ENCODE measurements at places on chromosomes 1 and 21.

GRCh38 chr1:117120774-117121588 lies 568 bp downstream of the TRIM45 start:
- peak; percentile 10 for DNase-seq

DNA sequence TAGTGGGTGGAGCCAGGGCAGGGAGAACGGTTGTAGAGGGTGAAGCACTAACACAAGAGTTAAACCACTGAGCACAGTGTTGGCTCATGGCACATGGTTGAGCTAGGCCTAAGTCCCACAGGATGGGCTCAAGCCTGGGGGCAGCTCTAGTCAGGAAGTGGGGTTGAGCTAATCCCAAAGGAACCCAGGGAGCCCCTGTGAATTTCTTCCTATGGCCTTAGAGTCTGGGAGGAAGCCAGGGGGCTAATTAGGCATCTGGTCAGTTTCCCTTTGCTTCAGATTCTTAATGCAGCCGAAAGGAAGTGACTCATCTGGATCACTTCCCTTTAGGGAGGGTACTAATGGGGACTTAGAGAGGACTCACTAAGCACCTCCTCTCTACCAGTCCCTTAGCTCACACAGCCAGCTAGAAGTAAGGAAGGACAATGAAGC lies 10.1 kb downstream of the CFAP45 start:
- peak; percentile 82 for DNase-seq

DNA sequence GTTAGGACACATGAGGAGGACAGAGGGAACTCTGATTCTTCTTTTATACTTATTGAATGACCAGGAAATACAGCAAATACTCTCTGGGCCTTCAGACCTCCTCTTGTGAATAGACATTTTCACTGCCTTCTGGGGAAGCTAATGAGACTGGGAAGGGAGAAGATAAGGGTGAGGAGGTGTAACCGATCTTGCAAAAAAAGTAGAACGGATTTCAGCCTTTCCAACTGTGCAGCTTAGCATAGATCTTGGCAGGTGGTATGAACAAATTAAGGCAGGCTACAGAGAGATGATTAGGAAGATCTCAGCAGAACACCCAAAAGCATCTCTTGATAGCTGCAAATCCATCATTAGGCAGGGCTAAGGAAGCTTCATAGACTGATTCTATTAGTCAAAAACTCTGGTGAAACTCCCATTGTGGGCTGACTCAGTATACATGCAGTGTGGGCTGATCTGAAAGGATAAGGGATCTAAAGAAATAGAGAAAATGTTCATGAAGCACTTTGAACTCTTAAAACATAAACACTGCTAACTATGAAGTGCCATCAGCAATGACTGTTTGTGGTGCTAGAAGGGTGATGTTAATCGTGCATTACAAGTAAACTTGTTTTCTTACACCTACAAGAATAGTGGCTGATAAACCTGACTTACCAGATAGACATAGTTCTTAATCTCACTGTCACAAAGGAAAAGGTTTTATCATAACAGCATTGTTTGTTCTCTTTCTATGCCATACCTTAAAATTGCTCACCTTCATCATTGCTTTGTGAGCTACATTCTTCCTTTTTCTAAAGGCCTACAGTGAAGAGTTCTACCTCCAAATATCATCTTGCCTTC lies 85.5 kb upstream of the PALMD start:
- no peak for DNase-seq

DNA sequence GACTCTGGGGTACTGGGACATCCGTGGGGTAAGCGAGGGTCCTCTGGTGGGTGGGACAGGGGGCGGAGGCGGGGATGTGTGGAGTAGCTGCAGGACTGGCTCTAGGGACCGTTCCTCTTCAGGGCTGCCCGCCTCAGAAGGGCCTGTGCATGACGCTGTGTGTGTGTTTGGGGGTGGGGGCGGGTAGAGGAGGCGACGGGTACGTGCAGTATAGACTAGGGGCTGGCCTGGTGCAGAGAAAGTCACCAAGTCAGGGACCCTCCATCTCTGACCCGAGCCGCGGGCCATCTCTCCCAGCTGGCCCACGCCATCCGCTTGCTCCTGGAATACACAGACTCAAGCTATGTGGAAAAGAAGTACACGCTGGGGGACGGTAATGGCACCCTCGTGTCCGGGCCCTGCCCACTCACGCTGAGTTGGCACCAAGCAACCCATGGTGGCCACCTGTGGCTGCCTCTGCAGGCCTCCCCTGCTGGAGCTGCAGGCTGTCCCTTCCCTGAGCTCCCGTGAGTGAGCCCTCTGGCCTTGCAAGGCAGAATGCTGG lies 342 bp downstream of the GSTM5 start:
- DNase-seq, result no peak

DNA sequence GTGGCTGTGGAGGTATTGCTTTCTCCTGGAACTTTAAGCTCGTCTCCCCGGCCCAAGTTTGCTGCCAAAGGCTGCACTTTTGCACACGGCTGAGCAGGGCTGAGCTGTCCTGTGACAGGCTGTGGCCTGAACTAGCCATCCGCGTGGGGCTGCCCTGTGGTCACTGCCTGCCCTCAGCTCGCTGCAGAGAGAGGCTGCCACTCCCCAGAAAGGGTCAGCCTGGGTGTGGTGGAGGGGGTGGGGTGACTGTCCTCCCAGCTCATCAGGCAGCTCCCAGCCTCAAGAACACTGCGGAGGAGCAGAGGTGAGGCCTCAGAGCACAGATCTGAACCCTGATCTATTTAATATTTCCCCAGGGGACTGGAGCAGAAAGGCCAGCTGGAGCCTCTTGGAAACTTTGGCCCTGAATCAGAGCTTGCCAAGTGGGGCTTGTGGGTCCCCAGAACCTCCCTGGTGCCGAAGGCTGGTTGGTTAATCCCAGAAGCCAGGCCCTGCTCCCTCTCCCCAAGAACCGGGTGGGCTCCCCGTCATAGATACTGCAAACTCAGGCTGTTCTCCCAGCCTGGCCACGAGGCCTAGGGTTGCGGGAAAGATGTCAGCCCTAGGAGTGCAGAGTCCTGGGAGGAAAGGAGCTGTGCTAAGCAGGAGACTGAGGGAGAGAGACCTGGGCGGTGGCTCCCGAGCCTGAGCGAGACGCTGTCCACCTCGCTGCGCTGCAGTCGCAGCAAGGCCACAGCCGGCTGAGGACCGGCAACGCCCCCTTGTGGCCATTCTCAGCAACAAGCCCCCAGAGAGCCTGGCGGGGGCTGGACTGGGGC lies 125.1 kb upstream of the IPO9 start:
- peak; percentile 75 for DNase-seq

- DNase-seq, result no peak
These were observed 154.7 kb downstream of the PTGER3 start for GRCh38 chr1:70892930-70893329.

DNA sequence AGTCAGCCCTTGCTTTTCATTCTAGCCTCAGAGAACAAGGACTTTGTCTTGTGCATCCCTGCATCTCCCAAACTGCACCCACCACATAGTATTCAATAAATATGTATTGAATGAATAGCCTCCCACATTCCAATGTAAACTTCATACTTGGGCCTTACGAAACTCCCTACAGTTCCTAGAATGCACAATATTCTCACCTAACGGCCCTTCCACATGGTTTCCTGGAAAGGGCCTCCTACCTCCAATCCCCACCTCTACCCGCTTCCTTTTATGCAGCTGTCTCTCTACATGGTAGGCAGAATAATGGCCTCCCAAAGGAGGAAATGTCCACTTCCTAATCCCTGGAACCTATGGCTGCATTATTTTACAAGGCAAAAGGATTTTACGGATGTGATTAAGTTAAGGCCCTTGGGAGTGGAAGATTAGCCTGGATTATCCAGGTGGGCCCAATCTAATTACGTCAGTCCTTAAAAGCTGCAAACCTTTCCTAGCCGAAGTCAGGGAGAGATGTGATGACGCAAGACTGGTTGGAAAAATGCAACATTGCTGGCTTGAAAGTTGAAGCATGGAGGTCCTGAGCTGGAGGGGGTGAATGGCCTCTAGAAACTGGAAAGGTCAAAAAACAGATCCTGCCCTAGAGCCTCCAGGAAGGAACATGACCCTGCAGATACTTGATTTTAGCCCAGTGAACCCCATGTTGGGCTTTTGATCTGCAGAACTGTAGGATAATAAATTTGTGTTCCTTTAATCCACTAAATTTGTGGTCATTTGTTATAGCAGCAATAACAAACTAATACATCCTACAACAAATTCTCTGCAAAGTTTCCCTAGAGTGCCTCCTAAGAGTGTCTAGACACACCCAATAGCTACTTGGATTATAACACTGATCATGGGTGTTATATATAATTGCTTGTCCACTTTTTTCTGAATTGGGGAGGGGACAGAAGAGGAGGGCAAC lies 5.2 kb upstream of the PIK3C2B start:
- DNase-seq, result no peak

DNA sequence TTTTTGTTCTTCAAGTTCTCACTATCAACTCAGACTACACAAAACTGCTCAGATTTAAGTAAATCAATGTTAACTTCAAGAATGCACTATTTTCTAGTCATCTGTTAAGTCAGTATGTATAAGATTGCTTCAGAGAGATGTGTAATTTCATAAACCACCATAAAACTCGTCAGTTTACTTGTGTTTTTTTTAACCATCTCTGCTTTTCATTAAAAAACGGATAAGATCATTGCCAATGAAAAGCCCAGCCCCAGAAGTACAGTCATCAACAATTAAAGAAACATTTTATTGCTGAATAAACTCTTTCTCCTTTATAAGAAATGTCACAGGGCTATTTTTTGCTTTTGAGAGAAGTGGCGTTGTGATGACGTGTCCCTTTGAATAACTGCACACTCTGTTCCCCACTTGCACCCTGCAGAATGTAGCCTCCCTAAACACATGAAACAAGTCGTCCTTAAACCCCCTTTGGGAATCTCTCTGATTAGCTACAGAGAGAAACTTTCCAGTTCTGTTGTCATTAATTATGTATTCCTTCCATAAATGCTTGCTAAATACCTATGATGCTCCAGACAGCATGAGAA lies 202.7 kb upstream of the FOXD3 start:
- no peak for DNase-seq

- peak; percentile 45 for DNase-seq
These were observed 273.2 kb downstream of the USP25 start for GRCh38 chr21:16002874-16003466.

GRCh38 chr1:9903801-9904527 lies 6.1 kb downstream of the CTNNBIP1 start:
- DNase-seq, result no peak

DNA sequence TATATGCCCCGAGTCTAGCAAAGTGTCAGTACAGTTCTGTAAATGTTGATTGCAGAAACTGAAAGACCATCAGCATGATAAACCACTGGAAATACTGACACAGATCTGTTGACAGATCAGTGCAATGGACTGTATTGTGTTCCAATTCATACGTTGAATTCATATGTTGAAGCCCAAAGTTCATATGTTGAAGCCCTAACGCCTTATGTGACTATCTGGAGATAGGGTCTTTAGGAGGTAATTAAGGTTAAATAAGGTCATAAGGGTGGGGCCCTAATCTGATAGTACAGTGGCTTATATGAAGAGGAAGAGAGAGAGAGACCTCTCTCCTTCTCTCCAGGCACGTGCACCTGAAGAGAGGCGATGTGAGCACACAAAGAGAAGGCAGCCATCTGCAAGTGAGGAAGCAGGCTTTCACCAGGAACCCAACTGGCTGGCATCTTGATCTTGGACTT lies 144.7 kb downstream of the MRPL39 start:
- no peak for DNase-seq

- DNase-seq, result no peak
These were observed 54.3 kb downstream of the WNT9A start for GRCh38 chr1:227893300-227893948.

DNA sequence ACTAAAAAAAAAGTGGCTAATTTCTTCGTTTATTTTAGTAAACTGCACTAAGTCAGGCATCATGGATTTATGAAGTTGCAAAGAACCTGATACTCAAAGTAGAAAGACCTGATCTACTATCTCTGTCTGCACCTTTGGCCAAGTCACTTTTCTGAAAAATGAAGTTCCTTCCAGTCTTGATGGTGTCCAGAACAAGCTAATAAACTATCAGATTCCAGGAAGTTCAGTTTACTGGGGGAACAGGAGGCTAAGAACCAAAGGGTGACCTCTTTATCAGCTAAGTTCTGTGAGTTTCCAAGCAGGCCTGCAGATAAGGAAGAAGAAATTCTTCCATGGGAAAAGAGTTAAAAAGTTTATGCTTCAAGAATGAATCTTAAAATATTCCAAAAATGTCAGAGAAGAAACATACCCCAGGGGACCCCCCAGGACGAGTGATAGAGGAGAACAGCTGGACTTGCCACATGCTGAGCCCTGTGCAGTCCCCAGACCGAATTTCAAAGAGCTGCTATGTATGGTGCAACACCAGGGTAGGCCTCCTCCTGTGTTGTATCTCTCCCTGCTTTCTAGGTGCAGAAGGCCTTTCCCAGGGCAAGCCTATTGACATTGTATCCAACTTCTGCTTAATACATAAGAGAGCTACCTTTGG lies 72.8 kb upstream of the FGGY start:
- DNase-seq, result no peak

GRCh38 chr1:86487131-86487810 lies 18.5 kb downstream of the CLCA1 start:
- peak; percentile 89 for DNase-seq

DNA sequence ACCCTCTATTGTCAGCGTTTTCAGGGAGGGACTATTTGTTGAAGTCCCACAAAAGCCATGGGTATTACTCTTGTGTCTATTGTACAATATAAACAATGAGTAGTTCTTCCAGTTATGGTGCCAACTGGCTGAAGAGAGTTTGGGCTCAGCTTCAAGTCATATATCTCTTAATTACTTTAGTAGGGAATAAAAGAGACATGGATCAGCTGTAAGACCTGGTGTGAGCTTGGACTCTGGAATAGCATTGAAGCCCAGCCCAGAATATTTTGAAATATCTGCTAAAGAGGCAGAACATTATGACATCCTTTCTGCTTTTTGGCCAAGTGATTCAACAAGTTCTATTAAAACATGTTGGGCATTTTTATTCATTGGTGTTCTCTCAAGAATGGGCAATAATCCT lies 224.9 kb downstream of the BACH1 start:
- DNase-seq, result peak; percentile 23

DNA sequence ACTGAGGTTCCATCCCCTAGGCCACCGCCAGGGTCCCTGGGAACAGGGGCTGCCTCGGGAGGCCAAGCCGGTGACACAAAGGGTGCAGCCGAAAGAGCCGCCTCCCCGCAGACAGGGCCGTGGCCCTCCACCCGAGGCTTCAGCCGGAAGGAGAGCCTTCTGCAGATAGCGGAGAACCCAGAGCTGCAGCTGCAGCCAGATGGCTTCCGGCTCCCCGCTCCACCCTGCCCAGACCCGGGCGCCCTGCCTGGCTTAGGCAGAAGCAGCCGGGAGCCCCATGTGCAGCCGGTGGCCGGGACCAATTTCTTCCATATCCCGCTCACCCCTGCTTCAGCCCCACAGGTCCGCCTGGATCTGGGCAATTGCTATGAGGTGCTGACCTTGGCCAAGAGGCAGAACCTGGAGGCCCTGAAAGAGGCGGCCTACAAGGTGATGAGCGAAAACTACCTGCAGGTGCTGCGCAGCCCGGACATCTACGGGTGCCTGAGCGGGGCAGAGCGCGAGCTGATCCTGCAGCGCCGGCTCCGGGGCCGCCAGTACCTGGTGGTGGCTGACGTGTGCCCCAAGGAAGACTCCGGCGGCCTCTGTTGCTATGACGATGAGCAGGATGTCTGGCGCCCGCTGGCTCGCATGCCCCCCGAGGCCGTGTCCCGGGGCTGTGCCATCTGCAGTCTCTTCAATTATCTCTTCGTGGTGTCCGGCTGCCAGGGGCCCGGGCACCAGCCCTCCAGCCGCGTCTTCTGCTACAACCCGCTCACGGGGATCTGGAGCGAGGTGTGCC lies 1.4 kb downstream of the KLHDC7A start:
- DNase-seq, result no peak

- no peak for DNase-seq
These were observed 3.1 kb upstream of the SH2D5 start for GRCh38 chr1:20735581-20736111.

Data from fibroblast of the conjunctiva (primary cell).